ENCODE measurements at places on chromosomes 3 and 15.

DNA sequence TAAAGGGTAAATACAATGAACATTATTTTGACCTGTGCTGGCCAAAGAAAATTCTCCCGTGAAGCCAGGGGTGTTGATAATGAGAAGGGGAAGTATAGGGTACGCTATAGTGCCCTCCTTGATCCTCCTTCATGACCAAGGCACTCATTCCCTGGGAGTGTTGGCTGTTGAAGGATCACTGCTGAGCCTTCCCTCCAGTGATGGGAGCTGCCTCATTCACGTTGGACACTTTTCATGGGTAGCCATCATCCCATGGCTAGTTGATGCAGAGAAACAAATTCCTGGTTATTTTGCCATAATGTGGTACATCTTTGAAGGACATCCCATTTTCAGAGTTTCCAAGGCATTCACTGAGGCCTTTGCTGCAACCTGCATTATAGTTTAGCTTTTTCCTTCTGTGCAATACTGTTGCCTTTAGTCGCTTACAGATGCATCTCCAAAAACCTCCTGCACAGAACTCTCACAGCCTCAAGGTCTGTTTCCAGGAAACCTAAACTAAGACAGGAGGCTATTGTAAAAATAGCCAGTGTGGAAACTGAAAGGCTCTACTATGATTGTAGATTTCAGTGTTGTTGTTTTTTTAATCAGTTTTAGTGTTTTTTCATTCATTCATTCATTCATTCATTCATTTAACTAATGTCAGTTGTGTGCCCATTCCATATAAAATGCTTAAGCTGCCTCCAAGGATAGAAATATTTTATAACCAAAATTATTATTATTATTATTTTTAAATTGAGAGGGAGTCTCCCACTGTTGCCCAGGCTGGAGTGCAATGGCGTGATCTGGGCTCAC lies 40.8 kb downstream of the TGFBR2 start:
- no peak for DNase-seq

DNA sequence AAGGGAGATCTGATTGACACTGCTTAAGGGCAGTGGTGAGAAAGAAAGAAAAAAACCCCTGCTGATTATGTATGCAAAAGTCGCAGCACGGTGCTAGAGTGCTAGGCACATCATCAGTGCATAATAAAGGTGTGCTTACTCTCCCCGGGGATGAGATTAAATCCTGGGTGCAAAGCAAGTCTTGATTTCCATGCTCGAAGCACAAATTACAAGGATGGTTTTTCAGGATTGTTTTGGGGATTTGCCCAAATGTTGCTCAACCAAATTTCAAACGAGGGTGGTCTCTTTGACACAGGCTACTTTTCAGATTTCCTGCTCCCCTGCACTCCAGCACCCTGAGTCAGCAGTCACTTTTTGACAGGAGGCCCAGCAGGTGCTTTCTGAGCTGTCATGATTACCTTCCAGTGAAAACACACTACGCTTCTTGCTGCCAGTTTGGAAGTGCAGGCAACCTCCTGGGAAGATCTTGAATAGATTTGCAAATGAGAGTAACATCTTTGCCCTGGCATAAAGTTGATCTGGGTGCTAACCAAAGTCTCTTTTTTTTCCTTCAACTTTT lies 167.5 kb upstream of the TRIM42 start:
- no peak for DNase-seq

GRCh38 chr3:8793242-8793641 lies 23.8 kb upstream of the OXTR start:
- DNase-seq: no peak

DNA sequence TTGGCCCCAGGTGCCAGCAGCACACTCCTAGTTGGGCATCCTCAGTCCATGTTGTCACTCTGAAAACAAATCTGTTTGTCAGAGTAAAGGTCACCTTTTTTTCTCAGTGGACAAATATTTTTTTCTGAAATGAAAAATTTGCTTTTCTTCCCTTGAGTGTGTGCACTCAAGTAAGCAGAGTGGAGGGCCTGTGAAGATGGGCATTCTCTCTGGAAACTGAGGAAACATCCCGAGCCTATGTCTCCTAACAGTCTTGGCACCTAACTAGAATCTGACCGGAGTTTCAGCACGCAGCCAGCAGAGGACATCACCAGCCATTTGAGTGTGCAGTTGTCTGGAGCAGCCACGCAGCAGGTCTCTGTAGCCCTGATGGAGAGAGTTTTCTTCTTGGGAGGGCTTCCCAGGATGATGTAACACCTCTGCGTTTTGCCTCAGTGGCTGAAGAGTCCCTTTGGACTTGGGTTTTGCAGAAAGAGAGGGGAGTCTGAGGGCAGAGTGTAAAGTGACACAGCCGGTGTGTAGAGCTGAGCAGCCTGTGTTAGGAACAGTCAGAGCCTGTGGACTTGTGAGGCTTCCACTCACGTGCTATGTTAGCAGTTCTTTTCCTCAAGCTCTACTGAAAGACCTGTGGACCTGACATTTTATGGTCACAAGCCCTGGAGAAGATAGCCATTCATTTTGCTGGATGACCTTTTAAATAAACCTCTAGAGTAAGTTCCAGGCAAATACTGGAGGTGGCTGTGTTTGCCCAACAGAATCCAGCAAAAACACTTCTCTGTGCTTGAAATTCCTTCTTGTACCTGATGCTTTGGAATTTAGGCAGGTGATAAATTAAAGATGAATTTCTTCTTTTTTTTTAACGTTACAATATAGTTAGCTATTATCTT lies 51.6 kb downstream of the ABHD2 start:
- no peak for DNase-seq

DNA sequence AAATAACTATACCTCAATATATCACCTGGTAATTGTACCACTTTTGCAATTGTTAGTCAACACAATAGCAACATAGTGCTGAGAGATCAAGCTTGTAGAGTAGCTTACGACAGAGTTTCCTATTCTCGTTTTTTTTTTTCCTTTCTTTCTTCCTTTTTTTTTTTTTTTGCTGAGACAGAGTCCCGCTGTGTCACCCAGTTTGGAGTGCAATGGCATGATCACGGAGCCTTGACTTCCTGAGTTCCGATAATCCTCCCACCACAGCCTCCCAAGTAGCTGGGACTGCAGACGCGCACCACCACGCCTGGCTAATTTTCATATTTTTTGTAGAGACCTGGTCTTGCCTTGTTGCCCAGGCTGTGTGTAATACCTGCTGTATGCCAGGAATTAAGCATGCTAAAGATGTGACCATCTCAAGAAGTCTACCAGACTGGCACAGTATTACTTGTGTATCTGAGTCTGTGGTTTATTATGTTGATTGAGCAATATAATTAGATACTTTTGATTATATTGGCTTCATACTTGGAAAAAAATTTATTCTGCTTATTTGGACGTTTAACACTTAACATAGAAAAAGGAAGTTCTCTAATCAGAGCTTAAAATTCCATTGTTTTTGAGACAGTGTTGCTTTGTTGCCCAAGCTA lies 3.0 kb downstream of the SELENOT start:
- no peak for DNase-seq

DNA sequence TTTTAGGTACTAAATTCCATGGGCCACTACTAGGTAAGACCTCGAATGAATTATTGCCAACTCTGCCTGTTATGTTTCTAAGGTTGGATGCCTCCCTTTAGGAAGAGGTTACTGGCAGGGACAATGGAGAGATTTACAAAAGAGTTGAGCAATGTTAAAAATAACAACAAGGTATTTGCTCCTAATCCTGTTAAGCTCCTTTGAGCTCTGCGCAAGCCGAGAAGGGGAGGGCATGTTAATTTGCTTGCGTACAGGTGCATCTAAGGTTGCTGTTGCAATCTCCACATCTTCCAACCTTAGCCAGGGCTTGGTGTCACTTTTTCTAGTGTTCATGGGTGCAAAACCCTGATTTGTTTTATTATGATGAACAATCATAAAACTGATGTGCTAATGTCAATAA lies 161.5 kb upstream of the TPM1 start:
- no peak for DNase-seq

- no peak for DNase-seq
Measured at GRCh38 chr3:195094191-195094921, 176.6 kb downstream of the XXYLT1 start.

DNA sequence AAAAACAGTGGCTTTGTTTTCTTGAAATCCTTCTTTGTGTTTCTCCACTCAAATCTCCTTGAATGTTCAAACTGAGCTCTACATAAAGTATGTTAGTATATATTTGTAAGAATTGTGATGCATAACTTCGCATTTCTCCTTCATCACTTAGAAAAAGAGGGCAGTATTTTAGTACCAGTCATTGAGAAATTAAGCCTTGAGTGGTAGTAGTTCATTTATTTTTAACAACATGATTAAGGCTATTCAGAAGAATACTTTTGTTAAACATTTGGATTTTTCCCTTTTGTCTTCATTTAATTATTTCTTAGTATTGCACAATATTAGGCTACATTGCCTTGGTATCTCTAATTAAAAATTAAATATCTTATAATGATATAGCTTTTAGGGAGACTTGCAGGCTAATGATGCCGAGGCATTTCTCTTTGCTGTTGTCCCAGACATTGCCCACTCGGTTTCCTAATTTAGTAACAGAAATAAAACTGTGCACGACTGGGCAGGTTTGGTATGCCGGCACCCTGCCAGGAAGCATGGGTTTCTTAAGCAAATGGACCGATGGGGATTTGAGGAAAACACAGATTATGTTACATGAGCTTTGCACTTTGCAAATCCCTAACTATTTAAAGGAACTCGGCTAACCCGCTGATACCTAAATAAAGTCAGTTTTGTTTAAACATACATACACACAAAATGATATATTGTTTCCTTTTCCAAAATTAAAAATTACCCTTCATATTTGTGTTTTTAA lies 54.7 kb downstream of the LRRC28 start:
- no peak for DNase-seq

- DNase-seq: peak; percentile 80
Measured at GRCh38 chr3:57060089-57060821, at the start of gene SPATA12. Gene SPATA12 (plus strand): TSS chr3:57060664. CDS start chr3:57073695, 13,031 bp downstream.

DNA sequence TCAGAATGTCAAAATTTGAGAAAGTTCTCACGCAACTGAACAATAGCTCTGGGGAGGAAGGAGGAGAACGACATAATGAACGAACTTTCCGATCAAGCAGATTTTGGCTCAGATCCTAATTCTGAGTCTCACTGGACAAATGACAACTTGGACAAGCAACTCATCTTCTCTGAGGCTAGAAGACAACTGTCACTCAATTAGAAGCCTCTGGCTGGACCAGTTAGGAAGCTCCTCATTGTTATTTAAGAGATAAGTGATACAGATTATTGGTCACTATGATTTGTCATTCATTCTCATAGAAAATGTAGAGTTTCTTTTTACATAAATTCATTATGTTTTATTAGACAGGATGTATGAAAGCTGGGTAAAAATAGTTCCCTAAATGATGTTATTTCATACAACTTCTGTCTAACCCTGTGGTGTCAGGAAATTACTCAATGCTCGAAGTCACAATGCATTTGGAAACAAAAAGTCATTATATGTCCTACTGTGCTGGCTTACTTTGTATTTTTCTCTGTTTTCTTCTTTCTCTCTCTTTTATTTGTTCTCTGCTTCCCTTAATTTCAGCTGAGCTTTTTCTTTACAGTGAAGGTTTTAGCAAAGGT lies 11.0 kb upstream of the C3orf49 start:
- DNase-seq: peak; percentile 46

DNA sequence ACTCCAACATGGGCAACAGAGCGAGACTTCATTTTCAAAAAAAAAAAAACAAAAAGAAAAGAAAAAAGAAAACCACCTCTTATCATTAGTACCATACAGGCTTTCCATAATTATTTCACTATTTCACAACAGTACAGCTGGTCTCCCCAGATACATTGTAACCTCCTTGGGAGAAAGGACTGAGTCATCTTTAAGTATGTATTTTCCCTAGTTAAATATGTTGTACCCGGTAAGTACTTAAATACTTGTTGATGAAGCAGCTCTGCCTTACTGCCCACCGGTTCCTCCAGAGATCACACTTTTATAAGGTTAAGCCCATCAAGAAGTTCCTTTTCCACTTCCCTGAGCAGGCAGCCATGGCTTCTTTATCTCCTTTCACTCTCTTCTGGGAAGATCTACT lies 789.5 kb upstream of the CFAP20DC start:
- no peak for DNase-seq

DNA sequence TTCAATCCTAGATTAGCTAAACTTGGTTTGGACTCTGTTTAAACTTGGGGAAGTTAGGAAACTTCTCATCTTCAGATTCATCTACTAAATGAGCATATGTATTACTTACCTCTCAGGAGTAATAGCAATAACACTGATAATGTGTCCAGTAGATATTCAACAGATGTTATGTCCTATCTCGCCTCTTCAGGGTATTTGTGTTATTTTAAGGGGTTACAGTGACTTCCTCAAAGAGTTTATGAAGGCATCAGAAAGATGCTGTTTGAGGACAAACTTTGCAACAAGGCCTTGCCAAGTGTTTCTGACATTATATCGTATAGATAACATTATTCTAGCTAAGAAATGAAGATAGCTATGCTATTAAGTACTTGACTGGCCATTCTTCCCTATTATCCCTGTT lies 522.3 kb downstream of the IGSF11 start:
- no peak for DNase-seq

- no peak for DNase-seq
Measured at GRCh38 chr3:125240496-125240895, 27.9 kb upstream of the SLC12A8 start.

DNA sequence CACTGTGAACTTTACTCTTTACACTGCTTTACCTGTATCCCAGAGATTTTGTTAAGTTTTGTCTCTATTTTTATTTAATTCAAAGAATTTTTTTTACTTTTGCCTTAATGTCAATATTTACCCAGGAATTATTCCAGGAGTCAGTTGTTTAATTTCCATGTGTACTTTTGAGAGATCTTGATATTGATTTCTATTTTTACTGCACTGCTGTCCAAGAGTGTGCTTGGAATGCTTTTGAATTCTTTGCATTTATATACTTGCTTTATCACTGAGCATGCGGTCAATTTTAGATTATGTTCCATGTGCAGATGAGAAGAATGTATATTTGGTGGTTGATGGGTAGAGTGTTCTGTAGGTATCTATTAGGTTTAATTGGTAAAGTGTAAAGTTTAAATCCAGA lies 461.0 kb upstream of the GBE1 start:
- DNase-seq: no peak
